ENCODE measurements at places on chromosomes 1 and 21. TPM values are rescaled to one million over a fixed set of nuclear protein-coding genes. Genes with fewer than 3 reads are reported as not detected.

Gene CLCA1
- total RNA-seq = not detected

Gene SLC44A3
- not detected for total RNA-seq

DNA sequence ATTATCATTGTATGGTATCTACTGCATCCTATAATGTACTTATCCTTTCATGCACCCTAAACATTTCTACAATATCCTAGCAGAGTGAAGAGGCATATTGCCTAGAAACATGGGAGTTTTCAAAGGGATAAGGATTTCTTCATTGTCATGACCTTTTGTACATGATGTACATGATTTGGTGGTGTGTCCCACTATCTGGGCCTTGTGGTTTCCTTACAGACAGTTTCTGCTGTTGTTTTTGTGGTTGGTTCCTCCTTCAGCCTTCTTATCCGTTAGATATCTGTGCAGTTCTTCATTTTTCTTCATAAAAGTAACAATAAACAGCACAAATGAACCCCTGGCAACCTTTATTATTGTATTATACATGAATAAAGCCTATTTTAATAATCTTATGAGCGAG, 70.4 kb upstream of the BACH1 start:
- no peak overlapping the region for H3K27ac ChIP-seq
- no peak overlapping the region for H3K4me3 ChIP-seq
- no peaks in the 10 kb centered on the region for H3K36me3 ChIP-seq
- peaks cover 31% of the 10 kb centered on the region for H3K4me1 ChIP-seq
- peaks cover 7% of the 10 kb centered on the region for H3K27me3 ChIP-seq

GRCh38 chr1:58781541-58782177, 2.2 kb downstream of the JUN start:
- peak overlapping the region; percentile 64 for H3K27ac ChIP-seq
- H3K36me3 ChIP-seq = peaks cover 18% of the 10 kb centered on the region
- peak; percentile 51 for DNase-seq
- H3K4me1 ChIP-seq = peaks cover 16% of the 10 kb centered on the region

DNA sequence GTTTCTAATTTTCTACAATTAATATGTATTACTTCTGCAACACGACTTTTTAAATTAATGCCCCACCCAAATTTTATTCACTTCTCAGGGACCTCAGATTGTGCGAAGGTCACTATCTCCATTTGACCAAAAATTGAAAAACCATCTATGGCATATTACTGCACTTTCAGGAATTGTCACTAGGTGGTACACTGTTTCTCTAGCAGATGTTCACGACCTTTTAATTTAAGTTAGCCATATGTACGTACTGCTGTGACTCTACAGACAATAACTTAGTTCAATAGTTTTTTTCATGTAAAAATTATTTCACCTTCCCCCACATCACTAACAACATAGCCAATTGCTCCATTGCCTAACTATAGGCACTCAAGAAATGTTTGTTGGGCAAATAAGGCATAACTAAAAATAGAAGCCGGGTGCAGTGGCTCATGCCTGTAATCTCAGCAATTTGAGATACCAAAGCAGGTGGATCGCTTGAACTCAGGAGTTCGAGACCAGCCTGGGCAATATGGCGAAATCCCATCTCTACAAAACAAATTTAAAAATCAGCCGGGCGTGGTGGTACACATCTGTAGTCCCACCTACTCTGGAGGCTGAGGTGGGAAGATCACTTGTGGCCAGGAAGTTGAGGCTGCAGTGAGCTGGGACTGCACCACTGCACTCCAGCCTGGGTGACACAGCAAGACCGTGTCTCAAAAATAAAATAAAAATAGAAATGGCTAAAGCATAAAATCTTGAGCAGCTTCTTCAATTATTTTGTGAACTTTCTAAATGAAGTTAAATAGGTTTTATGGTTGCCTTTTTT, 75.7 kb upstream of the PKN2 start:
- H3K4me3 ChIP-seq = no peak overlapping the region
- no peaks in the 10 kb centered on the region for H3K36me3 ChIP-seq
- H3K27me3 ChIP-seq = no peaks in the 10 kb centered on the region
- H3K4me1 ChIP-seq = no peaks in the 10 kb centered on the region

GRCh38 chr1:202624781-202625108, 85.5 kb downstream of the SYT2 start:
- H3K36me3 ChIP-seq = no peaks in the 10 kb centered on the region
- no peak overlapping the region for H3K4me3 ChIP-seq
- DNase-seq = no peak

- peaks cover 59% of the 10 kb centered on the region for H3K4me1 ChIP-seq
- no peaks in the 10 kb centered on the region for H3K27me3 ChIP-seq
- H3K36me3 ChIP-seq = no peaks in the 10 kb centered on the region
- H3K4me3 ChIP-seq = no peak overlapping the region
Measured at GRCh38 chr1:30764939-30765555, 7.5 kb upstream of the LAPTM5 start.

- no peak for DNase-seq
- no peak overlapping the region for H3K4me3 ChIP-seq
- no peaks in the 10 kb centered on the region for H3K4me1 ChIP-seq
- H3K27me3 ChIP-seq = peaks cover 2% of the 10 kb centered on the region
Measured at GRCh38 chr21:38720074-38720473, 85.7 kb upstream of the ETS2 start.

GRCh38 chr1:75614399-75614756, 3.5 kb upstream of the SLC44A5 start:
- peaks cover 64% of the 10 kb centered on the region for H3K27me3 ChIP-seq
- H3K4me1 ChIP-seq = peaks cover 16% of the 10 kb centered on the region
- no peaks in the 10 kb centered on the region for H3K36me3 ChIP-seq
- H3K4me3 ChIP-seq = peak overlapping the region; percentile 69
- H3K27ac ChIP-seq = no peak overlapping the region
- no peak for DNase-seq

GRCh38 chr1:44505210-44505993, 100.3 kb downstream of the RNF220 start:
- H3K4me1 ChIP-seq = no peaks in the 10 kb centered on the region
- peaks cover 3% of the 10 kb centered on the region for H3K27me3 ChIP-seq
- no peak overlapping the region for H3K4me3 ChIP-seq
- DNase-seq = no peak
